Effector memory CD4-positive, alpha-beta T cell (primary cell): ENCODE measurements at places on chromosomes 16 and 17.

GRCh38 chr16:28986492-28986891 lies 1.6 kb downstream of the LAT start:
- DNase-seq = no peak

- DNase-seq = peak; percentile 31
Observed at GRCh38 chr16:89289428-89290395, 72.2 kb downstream of the ZNF778 start.

DNA sequence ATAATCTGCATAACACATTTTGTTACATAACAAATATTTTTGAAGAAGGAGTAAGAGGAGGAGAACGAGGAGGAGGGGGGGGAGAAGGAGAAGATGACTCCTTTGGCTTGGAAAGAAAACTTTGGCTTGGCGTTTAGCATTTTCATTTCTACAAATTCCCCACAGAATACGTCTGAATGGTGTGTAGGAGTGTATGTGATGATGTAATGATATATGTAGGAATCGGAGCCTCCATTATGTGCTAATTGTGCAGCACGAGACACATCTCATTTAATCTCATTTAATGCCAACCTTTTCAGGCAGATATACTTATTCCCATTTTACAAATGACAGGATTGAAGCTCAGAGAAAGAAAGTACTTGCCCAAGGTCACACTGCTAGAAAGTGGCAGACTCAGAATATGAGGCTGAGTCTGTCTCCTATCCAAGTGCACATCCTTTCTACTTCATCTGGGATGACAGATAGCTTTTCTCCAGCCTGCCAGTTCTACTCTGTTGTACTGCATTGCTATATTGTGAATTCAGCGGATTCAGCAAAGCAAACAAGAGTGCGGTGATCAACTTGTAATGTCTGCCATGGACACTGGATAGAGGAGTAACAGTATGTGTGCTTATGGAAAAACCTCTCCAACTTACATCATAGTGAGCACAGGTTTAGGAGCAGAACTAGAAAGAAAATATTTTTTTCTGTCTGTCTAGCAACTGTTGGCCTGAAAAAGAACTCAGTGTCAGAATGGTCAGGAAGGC lies 10.4 kb upstream of the SLC47A2 start:
- no peak for DNase-seq

GRCh38 chr17:47882247-47882646 lies 13.8 kb upstream of the SP2 start:
- no peak for DNase-seq

GRCh38 chr16:78436023-78436422 lies 336.6 kb downstream of the WWOX start:
- DNase-seq = no peak

GRCh38 chr16:73027685-73028111 lies 20.2 kb downstream of the ZFHX3 start:
- DNase-seq = no peak

DNA sequence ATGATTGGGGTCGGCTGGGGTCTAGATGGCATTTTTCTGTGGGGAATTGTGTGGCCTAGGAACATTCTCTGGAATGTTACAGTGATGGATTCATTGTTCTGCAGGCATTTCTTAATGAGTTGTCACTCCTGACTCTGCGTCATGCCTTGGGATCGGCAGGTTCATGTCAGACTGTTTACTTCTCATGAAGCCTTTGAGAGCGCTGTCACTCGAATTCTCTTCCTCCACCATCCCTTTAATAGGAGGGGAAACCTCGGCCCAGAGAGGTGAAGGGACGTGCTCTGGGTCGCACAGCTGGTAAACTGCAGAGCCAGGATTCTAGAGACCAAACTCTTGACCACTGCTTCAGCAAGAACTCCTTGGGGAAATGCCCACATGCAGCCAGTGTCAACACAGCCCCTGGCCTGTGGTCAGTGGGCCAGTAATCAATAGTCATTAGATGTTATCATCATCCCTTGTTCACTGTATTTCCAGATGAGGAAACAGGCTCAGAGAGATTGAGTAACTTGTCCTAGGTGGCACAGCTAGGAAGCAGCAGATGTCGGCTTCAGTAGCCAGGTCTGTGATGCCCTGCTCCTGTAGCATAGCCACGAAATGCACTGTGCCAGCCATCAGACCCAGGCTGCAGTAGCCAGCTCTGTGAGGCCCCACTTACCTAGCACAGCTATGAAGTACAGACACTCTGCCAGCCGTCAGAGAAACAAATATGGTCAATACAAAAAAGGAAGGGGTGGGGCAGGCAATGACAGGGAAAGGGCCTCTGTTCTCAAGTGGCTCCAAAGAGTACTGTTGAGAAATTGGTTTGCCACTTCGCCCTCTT lies 259.0 kb downstream of the CPPED1 start:
- no peak for DNase-seq
